ENCODE measurements at places on chromosomes 7 and 10.

- no peak for DNase-seq
Observed at GRCh38 chr10:63106111-63106755, 26.9 kb upstream of the NRBF2 start.

GRCh38 chr7:2522780-2523433, 3.3 kb downstream of the LFNG start:
- DNase-seq: peak; percentile 39

DNA sequence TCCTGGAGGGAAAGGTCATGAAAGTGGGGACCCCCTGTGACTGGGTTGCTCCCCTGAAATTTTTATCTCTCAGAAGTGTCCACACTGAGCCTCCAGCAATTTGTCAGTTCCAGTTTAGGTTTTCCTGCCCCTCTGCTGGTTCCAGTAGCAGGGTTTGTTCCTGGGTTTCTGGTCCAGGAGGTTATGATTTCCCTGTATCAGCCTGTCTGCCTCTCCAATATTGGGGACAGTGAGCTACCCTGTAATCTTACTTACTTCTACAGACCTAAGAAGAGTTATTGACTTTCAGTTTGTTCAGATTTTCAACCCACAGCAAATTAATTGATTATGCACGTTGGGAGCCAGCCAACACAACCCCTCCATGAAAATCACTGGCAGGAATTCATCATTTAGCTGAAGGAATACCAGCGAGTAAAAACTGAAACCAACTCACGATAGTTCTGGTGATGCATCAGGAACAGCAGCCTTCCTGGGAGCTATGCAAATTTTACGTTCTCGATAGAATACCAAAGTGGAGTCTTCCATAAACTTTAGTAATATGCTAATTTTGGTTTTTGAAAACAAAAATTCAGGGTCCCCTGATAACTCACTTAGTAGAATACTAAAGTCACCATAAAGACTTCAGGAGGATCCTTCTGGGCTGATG, 31.3 kb upstream of the IL15RA start:
- DNase-seq: no peak

- DNase-seq: no peak
Observed at GRCh38 chr10:86950349-86950748, 7.1 kb downstream of the MMRN2 start.

DNA sequence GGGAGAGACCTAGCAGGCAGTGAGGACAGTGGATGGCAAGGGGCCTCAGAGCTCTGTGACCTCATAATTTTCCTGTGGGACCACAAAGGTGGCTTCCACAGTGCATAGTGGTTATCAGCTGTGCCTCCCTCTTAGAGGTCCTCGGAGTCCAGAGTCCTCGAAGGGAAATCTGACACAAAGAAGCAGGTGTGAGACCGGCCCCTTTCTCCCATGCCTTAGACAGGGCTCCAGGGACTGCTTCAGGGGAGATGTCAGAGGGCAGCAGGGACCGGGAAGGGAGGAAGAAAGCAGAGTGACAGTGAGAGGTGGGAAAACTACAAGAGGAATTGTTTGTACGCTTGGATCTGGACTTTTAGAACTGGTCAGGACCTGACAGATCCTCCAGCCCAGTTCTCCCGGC, 66.3 kb downstream of the BAMBI start:
- DNase-seq: no peak

GRCh38 chr7:156220701-156221100, 408.4 kb upstream of the SHH start:
- DNase-seq: no peak

DNA sequence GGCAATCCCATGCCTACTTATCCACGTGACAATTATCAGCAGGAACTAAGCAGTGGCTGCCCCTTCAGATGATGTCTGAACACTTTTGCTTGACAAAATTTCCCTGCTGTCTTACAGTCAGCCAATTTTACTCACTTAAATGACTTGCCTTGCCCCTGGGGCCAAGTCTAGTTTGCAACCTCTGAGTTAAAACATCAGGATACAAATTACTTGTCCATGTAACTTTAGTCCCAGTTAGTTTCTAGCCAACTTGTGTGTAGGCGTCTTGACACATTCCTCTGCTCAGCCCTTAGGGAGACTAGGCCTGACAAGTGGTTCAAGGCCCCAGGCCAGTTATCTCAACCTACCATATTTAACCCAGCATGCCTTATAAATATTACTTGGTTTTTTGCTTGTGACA, 11.6 kb upstream of the TYSND1 start:
- no peak for DNase-seq

- peak; percentile 76 for DNase-seq
Observed at GRCh38 chr10:1420661-1421362, 316.5 kb downstream of the ADARB2 start.

GRCh38 chr7:113832196-113832745, 86.5 kb downstream of the PPP1R3A start:
- no peak for DNase-seq

DNA sequence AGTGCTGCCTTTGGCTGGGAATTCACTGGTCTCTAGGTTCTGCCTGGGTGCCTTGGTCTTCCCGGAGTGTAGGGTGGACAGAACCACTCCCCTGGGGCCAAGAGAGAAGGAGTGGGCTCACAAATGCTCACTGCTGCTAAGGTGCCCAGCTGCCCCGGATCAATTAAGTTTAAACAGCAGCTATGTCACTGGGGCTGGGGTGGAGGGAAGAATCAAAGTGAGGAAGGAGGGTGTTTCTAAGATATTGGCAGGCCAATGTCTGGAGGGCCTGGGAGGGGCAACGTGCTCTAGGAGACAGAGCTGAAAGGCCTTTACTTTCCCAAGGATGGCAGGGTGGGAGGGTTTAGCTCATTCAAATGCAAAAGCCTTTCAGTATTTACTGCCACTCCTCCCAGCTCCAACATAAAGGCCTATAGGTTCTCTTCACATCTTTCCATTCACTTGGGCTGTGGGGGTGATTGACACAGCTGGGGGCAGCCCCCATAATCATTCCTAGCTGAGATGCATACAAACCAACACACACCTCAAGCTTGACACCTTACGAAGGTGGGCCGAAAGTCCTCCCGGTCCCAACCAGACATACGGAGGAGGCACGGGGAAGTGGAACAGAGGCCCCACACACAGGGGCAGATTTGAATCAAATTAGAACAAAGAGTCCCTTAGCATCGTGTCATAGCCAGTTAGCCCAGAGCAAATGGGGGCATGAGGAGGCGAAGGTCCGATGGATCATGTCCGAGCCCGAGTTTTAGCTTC, 108.0 kb upstream of the EFCAB10 start:
- no peak for DNase-seq

DNA sequence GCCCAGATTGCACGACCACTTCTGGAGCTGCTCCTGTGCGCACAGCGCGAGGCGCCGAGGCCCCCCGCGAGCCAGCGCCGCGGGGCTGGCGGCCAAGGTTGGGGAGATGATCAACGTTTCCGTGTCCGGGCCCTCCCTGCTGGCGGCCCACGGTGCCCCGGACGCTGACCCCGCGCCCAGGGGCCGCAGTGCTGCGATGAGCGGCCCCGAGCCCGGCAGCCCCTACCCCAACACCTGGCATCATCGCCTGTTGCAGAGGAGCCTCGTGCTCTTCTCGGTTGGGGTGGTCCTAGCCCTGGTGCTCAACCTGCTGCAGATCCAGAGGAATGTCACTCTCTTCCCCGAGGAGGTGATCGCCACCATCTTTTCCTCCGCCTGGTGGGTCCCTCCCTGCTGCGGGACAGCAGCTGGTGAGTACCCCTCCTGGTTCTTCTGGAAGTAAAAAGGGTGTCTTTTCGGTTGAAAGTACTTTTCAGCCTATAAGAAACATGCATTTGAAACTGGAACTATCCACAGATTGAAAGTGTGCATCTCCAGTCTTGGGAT, 683 bp downstream of the INSIG1 start:
- peak; percentile 22 for DNase-seq

GRCh38 chr10:17599089-17599488, 18.1 kb downstream of the HACD1 start:
- DNase-seq: no peak

DNA sequence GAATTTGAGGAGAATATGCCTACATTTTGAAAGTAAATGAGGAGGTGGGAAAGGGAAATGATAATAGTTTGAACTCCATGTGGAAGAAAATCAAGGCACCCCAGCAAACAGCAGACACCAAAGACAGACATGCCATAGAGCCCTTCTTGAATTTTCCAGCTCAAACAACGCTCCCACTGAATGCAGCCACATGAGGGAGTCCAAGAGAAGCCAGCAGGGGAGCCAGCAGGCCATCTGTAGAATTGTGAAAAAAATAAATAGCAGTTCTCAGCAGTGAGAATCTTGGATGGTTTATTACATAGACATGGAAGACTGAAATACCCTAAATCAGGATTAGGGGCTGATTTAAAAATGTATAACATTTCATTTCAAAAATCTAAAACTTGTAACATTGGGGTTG, 1567.3 kb upstream of the LRRTM3 start:
- no peak for DNase-seq

Data from activated T-cell treated with anti-CD3 and anti-CD28 coated beads, Interleukin-2, amount 50 U/mL, for 72 hours (primary cell).